GM12878 (cell line): ENCODE measurements at places on chromosomes 3 and 15. TPM values are rescaled to one million over a fixed set of nuclear protein-coding genes. Genes with fewer than 3 reads are reported as not detected.

Gene SLC9C1
- total RNA-seq, result not detected in 2 replicates

Gene PLA1A
- 3.8 and 4.4 TPM in 2 replicates for total RNA-seq

Gene KBTBD13
- not detected in 2 replicates for total RNA-seq

Gene RLBP1
- not detected in 2 replicates for total RNA-seq

Gene CPNE9
- not detected in 2 replicates for total RNA-seq

Gene ARGFX
- total RNA-seq, result not detected in 2 replicates

Gene CLSTN2
- 0.03 and 0.05 TPM in 2 replicates for total RNA-seq

Gene DTX3L
- 41.4 and 46.3 TPM in 2 replicates for total RNA-seq

Gene USP50
- total RNA-seq, result not detected in 2 replicates

Gene IL20RB
- 0.58 and 0.97 TPM in 2 replicates for total RNA-seq

Gene CPLX3
- not detected in 2 replicates for total RNA-seq

Gene STARD5
- 6.0 and 6.1 TPM in 2 replicates for total RNA-seq

Gene EPHA6
- not detected in 2 replicates for total RNA-seq

Gene RTP3
- not detected in 2 replicates for total RNA-seq

Gene ZIC4
- total RNA-seq, result not detected in 2 replicates

Gene FOXB1
- total RNA-seq, result not detected in 2 replicates

Gene TLR9
- total RNA-seq, result 4.8 and 6.9 TPM in 2 replicates

Gene KCNAB1
- total RNA-seq, result not detected in 2 replicates

Gene CLRN1
- total RNA-seq, result not detected in 2 replicates

Gene CILP
- 0.05 TPM in 1 of 2 replicates, not detected in the other for total RNA-seq

Gene COL6A5
- not detected in 2 replicates for total RNA-seq

Gene CEMIP
- 0.43 and 0.44 TPM in 2 replicates for total RNA-seq

Gene CCR3
- 0.41 and 0.66 TPM in 2 replicates for total RNA-seq

Gene TBC1D5
- 46.7 and 48.9 TPM in 2 replicates for total RNA-seq

Gene PLXNB1
- total RNA-seq, result 14.7 and 15.1 TPM in 2 replicates

Gene RAB6B
- 0.13 TPM in 1 of 2 replicates, not detected in the other for total RNA-seq

Gene APH1B
- 11.5 and 14.3 TPM in 2 replicates for total RNA-seq

Gene LIPC
- total RNA-seq, result 0.18 TPM in 1 of 2 replicates, not detected in the other

Gene TPRG1
- total RNA-seq, result 2.4 and 3.7 TPM in 2 replicates

Gene DUOXA2
- not detected in 2 replicates for total RNA-seq

Gene USP3
- total RNA-seq, result 64.5 and 65.1 TPM in 2 replicates

Gene KBTBD8
- 27.6 and 28.8 TPM in 2 replicates for total RNA-seq

Gene RHOV
- 13.3 and 15.0 TPM in 2 replicates for total RNA-seq

Gene RBMS3
- 3.4 and 4.4 TPM in 2 replicates for total RNA-seq

Gene ARPP21
- total RNA-seq, result not detected in 2 replicates

Gene FSTL1
- 1.0 and 1.7 TPM in 2 replicates for total RNA-seq

Gene MOBP
- total RNA-seq, result 0.08 TPM in 1 of 2 replicates, not detected in the other

Gene BLM
- total RNA-seq, result 48.1 and 48.2 TPM in 2 replicates
